Activated T-cell treated with anti-CD3 and anti-CD28 coated beads for 4 hours (primary cell): ENCODE measurements at places on chromosomes 2 and 18.

DNA sequence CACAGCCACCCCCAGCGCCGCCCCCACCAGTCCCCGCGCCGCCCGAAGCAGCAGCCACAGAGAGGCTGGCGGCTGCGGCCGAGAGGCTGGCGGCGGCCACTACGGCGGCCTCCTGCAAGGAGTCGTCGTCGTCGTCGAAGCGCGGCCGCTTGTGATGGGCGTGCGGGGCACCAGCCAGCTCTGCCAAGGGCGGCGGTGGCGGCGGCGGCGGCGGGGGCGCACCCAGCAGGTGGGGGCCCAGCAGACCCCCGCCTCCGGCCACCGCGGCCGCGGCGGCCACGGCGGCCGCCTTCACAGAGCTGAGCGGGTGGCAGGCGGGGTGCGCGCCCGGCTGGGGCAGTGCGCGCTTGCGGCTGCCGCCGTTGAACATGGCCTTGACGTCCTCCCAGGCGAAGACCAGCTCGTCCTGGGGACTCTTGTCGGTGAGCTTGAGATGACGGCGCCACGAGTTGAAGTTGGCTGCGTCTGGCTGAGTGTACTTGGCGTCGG is 3.3 kb downstream of the SKOR2 start:
- no peak for DNase-seq

- no peak for DNase-seq
Measured at GRCh38 chr2:176162911-176163671, 6.0 kb downstream of the HOXD3 start.

- DNase-seq: no peak
Measured at GRCh38 chr2:195486987-195487644, 169.9 kb upstream of the SLC39A10 start.

- DNase-seq: no peak
Measured at GRCh38 chr2:71865391-71865965, 282.2 kb downstream of the CYP26B1 start.

DNA sequence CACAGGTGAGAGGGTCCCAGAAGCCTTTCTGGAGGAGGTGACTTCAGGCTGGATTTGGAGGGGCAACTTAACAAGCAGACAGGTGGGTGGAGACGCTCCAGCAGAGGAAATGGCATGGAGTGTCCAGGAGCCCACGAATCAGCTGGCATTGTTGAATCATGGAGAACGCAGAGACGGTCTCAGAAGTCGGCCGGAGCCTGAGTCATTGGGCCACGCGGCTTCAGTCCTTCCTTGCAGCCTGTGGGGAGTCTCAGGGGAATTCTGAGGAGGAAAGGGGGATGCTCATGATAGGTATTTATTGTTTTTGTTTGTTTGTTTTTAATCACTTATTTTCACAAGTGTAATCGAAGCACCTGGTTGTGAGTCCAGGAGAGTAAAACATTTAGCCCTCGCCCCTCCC is 184.6 kb upstream of the HDAC4 start:
- DNase-seq: no peak

- no peak for DNase-seq
Measured at GRCh38 chr2:43985359-43985758, 10.4 kb downstream of the LRPPRC start.

DNA sequence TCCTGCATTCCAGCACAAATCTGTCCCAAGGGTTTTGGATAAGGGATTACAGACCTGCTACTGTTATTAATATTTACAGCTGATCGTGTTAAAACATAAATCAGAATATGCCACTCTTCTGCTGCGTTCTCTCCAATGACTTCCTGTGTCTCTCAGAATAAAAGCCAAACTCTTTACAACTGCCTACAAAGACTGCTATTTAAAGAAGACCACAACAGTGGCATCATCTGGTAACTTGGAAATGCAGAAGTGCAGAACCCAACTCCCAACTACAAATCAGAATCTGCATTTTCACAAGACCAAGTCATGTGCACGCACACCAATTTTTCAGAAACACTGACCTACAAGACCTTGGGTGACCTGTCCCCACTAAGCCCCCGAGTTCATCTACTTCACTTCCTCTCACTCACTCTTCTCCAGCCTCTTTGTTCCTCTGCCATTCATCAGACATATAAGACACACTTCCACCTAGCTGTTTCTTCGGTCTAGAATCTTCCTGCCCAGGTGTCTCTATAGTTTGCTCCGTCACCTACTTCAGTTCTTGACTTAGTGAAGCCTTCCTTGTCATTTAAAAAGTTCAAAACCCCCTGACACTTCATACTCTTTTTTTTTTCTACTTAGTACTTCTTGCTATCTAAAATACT is 36.0 kb downstream of the CHN1 start:
- DNase-seq: no peak

DNA sequence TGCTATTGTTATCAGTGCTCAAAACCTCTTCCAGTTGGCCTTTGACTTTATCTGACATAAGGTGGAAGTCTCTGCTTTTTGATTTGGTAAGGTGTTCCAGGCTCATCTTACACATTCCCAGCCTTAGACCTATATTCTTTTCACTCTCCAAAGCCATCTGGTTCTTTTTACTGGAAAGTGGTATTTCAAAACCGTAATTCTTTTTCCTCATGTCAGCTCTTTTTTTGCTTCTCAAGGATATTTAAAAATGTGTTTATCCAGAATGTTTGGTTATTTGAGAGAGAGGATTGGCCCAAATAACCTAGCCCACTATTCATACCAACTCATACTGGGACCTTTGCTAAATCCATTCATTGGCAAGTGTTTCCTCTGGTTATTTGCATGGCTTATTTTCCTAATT is 411.2 kb upstream of the PIK3C3 start:
- DNase-seq: no peak

GRCh38 chr2:70932631-70933230 is 3.0 kb upstream of the ATP6V1B1 start:
- DNase-seq: no peak

DNA sequence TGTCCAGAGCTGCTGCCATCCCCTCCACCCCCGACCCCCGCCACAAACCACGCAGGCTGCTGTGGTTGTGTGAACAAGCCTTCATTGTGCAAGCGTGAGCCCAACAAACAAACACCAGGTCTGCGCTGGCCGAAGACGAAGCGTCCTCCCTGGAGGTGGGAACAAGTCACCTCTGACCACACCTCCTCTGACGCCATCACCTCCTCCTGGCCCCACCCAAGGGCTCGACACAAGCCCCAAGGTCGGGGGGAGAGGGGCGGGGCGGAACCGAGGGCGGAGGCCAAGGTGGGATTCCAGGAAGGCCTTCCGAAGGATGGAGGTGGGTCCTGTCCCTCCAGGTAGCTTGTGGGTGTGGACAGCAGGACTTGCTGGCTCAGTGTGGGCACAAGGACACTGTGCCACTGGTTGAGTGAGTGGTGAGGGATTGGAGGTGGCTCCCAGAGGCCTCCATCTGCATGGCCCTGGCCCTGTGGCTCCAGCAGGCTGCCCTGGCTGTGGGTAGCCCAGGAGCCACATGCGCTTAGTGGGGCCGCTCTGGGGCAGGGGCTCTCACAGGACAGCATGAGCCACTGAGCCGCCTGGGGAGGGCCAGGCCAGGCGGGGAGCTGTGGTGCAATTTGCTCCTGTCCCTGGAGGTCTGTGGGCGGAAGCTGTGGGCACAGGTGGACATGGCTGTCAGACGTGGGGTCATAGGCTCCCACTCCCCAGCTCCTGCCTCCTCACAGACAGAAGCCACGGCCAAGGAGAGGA is 7.4 kb upstream of the GPR17 start:
- no peak for DNase-seq

- no peak for DNase-seq
Measured at GRCh38 chr2:230893338-230893737, 28.6 kb downstream of the ITM2C start.

GRCh38 chr2:69957965-69958364 is 3.5 kb downstream of the ASPRV1 start:
- DNase-seq: no peak

- no peak for DNase-seq
Measured at GRCh38 chr2:170123593-170123992, 54.4 kb upstream of the MYO3B start.

DNA sequence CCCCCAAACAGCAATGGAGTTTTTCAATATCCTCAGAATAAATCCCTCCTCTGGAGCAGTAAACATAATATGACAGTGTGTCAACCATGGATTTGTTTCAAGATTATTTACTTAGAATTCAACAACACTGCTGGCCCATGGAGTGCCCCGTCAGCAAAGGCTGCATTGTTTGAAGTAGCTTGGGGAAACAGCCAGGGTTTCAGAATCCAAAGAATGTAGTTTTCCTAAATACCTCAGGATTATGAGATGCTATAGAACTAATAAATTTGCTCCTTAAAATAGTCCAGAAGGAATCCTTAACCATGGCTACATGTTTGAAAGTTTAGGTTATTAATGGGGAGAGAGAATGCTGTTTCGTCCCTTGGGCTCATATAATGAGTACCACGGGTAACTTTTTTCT is 13.1 kb upstream of the CETN1 start:
- no peak for DNase-seq

- no peak for DNase-seq
Measured at GRCh38 chr2:155151945-155152344, 453.4 kb downstream of the KCNJ3 start.

DNA sequence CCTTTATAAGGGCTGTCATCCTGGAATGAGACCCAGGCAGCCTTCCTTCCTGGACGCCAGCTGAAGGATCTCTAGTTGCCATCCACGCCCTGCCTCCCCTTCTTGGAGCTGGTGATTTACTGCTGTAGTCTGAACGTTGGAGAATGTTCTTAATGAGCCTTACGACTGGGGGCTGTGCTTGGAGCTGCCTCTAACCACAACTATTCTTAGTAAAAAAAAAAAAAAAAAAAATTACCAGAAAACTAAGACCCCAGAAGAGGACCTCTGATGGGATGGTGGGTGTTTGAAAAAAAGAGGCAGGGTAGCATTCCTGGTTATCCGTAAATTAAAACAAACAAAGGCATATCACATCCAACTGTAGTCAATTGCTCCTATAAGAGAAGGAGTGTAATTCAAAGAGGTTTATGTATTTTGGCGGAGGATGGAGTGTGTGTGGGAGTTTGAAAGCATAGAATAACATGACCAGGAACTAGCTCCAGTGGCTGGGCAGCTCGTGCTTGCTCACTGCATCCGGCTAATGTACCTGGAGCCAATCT is 105.4 kb downstream of the QPCT start:
- no peak for DNase-seq

- DNase-seq: peak; percentile 49
Measured at GRCh38 chr2:143034292-143035074, 94.7 kb upstream of the ARHGAP15 start.

DNA sequence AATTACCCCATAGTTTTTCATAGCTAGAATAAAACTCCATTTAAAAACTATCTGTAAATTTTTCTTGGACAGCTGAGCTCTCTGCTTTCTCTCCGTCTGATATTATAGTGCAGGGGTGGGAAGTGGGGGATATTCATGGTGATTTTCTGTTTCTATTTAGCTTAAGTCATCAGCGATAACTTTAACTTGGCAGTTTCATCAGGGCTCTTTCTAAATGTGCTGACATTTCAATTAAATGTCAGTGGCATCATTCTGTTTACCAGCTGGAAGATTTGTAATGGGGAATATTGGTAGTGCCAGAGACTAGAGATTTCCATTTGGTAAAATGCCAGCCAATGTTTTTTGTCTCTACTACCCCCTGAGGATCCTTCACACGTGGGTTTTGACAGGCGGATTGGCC is 53.5 kb upstream of the CAPN13 start:
- no peak for DNase-seq

- DNase-seq: no peak
Measured at GRCh38 chr18:46360102-46360699, 256.0 kb downstream of the HAUS1 start.

DNA sequence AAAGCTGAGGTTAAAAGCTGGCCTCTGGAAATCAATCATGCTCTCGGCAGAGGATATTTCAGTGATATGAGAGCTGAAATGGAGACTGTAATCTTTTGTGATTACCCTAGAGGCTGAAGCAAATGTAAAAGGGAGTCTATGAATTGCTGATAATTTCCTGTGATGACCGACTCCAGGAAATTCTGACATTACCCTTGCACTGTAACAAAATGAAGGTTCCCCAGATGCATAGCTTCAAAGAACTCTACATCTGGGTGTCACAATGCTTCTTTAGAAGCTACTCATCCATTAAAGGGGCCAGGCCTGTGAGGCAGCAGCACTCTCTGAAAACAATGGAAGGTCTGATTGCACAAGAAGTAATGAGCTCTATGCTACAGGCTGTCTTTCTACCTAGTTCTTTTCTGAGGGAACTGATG is 268.2 kb upstream of the SESTD1 start:
- no peak for DNase-seq

DNA sequence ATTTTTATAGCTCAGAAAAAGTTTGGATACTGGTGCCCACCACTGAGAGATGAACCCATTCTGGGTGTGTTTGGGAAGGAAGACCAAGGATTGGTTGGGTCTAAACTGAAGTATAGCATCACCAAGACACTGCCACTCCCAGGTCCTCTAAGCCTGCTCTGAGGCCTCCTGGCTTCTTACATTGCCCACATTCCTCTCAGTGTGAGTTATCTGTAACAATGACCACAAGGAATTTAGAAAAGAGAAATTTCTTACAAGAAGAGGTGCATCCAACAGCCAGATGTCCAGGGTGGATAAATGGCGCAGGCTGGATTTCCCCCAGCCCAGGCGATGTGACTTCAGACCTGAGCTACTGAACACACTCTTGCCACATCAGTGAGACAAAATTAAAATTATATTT is 1.6 kb upstream of the GPR45 start:
- DNase-seq: no peak

DNA sequence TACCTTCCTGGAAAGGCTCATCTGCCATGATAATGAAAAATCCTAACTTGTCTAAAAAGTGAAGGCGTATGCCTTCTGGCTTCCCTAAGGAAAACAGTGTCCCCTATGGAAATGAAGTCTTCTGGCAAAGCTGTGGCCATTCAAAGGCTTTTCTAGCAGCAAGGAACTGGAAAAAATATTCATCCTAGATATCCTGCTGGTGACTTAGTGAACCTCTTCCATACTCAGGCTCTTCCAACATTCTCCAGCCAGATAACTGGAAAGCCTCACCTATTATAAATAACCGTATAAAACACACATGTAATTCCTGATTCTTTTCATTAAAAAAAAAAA is 84.7 kb downstream of the RBMS1 start:
- DNase-seq: no peak

GRCh38 chr2:172998547-172999272 is 76.9 kb upstream of the MAP3K20 start:
- DNase-seq: no peak
